Dorsolateral prefrontal cortex (tissue), 122 donors: ENCODE measurements at places on chromosomes 11 and 22. TPM values are rescaled to one million over a fixed set of nuclear protein-coding genes. Genes with fewer than 3 reads are reported as not detected.

DNA sequence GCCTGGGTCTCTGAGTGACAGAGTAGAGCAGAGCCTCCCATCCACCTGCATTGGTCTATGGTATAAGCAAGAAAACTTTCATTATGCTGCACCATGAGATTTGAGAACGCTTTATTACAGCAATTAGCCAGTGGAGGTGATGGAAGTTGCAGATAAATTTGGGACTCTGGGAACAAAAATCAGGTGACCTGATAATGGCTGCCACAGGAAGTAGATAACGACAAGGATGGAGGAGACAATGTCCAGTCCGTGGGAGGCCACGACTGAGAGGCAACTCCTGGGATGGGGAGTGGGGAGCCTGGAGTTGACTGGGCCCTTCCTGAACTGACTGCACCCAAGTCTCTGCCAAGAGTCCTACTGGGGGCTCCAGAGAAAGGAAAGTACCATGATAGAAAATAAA, 4.7 kb downstream of the MRGPRD start:
- DNase-seq = no peak

GRCh38 chr22:36879775-36880174, 19.0 kb downstream of the NCF4 start:
- DNase-seq = no peak

DNA sequence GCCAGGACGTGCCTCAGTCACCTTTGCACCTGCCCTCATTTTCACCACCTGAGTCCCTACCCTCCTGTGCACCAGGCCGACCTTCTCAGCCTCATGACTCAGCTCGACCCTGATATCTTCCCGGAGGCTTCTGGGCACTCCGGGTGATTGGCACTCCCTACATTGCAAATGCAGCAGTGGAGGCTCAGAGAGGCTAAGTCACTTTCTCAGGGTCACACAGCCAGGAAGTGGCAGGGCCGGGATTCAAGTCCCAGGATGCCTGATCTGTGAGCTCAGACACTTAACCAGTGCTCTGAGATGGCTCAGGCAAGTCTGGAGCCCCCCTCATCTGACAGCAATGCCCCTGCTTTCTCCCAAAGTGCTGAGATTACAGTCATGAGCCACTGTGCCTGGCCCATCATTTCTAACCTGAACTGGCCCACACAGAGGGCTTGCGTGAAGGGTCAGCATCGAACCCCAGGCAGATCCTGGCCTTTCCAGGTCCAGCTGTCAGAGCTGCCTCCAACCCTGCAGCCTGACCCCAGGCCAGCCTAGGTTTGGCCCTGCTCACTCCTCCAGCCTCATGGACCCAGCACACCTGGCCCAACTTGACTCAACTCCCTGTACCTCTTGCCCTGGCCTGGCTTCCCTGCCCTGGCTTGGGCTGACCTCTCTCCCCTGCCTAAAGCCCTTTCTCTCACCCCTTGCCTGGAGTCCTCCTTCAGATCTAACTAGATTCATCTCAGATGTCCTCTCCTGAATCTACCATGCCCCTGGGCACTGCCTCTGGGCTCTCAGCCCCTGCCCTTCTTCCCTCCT, 40.7 kb upstream of the RTL6 start:
- no peak for DNase-seq

GRCh38 chr22:49737101-49737551, 90.5 kb downstream of the BRD1 start:
- DNase-seq = peak; percentile 33

GRCh38 chr22:23537416-23537815, 42.7 kb downstream of the IGLL1 start:
- no peak for DNase-seq

- DNase-seq = no peak
These were observed 258.9 kb downstream of the DYNC2H1 start for GRCh38 chr11:103368145-103368544.

DNA sequence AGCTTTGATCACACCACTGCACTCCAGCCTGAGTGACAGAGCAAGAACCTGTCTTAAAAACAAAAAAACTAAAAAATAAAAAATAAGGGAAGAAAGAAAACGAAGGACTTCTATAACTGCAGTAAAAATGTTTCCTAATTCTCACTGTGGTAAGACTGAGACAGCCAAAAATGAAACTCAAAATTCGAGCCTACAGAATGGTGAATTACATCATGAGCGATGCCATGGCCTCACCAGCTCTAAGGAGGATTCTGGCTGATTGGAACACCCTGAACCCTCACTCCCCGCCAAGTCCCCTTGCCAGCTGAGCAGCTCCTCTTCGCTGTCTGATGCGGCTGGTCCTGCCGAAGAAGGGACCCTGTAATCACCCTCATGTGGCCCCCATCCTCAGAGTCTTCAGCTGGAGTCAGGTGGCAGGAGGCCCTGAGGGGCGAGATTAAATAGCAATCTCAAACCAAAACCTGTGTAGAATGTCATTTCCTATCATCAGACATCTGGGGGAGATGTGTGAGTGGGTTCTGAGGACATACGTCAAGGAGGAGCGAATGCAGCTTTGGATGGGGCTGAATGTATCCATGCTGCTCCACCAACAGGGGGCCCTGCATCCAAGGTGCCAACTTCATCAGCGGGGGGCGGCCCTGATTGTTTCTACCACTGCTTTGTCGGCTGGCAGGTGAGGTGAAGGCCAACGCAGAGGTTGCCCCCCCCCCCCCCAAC, 29.2 kb downstream of the PDGFB start:
- peak; percentile 14 for DNase-seq

- no peak for DNase-seq
These were observed 15.3 kb upstream of the ELFN2 start for GRCh38 chr22:37442537-37442936.

SLC43A1 gene
- 6.5 TPM for total RNA-seq

DNA sequence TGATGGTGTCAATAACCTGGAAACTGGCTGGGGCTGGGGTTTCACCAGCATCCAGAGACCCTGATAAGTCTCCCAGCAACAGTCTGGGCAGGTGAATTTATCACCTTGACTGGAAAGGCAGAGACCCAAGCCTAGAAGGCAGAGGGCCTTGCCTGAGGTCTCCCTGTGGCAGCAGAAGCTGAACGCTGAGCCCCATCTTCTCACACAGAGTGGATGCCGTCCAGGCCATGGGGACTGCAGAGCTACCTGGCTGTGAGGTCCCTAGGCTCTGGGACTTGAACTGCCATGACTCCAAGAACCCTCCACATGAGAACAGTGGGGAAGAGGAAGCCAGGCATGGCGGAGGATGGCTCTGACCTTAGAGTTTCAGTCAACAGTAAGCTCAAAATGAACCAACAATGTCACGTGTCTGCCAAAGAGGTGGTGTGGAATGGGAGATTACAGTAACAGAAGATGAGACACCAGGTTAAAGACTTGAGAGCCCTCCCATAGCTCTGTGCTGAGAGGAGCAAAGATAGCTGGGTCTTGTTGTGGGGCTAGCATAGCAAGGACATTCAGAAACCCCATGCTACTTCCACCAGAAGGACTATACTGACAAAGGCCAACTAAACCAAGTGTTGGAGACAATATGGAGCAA, 79.1 kb upstream of the LINC01488 start:
- no peak for DNase-seq

- DNase-seq = no peak
These were observed 231.9 kb upstream of the CADM1 start for GRCh38 chr11:115736146-115736545.

GRCh38 chr22:27723708-27724107, 77.8 kb downstream of the MN1 start:
- no peak for DNase-seq

DNA sequence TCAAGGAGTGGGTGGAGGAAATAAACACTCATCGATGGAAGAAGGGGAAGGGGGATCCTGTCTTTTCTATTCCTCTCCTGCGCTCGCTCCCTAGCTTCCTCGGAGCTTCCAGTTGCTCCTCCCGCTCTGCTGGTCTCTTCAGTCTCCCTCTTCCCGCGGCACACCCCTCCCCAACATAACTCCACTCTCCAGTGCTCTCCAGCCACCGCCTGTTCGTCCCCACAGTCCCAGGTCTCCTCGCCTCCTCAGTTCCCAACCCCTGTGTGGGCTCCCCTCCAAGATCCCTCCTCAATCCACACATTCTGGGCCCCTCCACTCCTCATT, 438 bp downstream of the ZW10 start:
- DNase-seq = no peak
